ENCODE measurements at places on chromosomes 16 and 17.
A peak's percentile ranks its signal among the peaks of the same experiment; 100 is the strongest.

DNA sequence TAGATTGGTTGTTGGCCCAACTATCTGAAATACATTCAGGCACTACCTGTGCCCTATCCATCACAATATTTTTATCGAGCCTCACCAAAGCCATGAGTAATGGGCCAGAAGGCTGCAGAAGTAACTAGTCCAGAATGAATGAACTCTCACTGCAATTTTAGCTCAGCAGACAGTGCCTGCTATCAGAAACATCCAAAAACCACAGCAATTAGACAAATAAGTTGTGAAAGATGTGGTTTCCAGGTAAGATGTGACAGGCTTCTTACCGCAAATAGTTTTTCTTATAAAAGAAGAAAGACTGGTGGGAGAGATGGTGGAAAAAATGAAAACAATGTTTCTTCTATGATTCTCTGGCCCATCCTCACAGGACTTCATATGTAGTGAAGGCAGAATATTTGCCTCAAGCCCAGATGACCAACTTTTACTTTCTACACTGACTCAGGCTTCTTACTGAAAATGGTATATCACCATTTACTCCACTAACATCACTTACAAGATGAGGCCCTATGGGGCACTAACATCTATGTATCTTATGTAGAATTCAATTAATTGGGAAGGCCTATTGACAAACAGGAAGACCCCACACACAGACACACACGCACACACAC is 9.8 kb upstream of the RFFL start:
- DNase-seq: no peak

GRCh38 chr16:58366247-58367031 is 25.8 kb upstream of the GINS3 start:
- DNase-seq: no peak

DNA sequence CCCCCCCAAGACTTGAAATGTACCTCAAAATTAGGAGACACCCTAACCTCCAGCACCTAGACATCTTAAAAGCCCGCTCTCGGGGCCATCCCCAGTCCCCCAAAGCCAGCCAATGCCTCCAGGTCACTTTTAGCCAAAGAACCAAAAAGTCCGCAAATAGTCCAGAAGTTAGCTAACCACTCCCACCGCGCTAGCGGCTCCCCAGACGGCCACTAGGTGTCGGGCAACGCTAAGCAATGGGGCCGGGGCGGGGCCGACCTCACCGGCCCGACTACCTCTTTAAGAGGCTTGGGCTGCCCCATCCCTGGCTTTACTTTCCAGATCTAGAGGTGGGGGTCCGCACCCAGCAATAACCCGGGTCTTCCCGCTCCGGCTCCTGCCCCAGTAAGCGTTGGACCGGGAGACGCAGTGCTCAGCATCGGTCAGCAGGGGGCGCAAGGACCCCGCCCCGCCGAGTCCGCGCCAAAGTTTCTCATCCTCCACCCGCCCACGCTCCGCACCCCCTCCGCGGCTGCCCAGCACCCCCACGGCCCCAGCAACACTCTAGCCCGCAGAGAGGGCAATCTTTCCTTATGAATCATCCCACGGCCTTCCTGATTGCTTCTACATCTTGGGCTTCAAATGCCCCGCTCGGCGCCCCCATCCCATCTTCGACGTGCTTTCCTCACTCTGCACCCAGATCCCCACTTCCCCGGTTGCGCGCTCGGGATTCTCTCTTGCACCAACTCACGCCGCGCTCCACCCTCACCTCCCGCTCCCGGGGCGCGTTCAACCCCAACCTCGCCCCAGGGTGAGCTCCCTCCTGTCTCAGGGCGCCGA is 765 bp downstream of the COL1A1 start:
- DNase-seq: peak; percentile 76

GRCh38 chr16:21950782-21951521 is 2.2 kb upstream of the UQCRC2 start:
- no peak for DNase-seq

DNA sequence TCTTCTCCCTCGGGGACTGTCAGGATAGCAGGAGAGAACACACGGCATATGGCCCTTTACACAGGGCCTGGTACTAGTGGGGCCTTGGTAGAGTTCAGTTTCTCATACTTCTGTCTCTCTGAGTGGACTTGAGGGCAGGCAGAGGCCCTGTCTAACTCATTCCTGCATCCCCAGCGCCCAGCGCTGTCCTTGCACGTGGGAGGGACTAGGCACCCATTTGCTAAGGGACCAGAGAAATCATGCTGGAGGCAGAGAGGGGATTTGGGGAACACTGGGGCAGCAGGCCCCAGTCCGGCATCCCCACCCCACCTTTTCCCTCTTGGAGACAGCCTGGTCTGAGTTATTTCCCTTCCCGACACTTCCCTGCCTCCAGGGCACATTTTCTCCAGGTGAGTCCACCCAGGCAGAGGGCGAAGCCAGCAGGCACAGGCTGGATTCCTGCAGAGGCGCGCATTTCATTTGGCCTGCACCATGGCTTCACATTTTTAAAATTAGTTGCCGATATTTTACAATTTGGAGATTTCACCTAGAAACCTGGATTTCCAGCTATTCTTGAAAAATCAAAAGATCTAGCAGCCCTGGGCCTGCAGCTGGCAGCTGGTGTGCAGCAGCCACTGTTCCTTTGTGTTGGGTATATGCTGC is 9.7 kb upstream of the NKD1 start:
- DNase-seq: no peak

- DNase-seq: no peak
Observed at GRCh38 chr17:73430848-73431247, 119.0 kb upstream of the CDC42EP4 start.

- DNase-seq: no peak
Observed at GRCh38 chr16:1765826-1766225, 5.5 kb downstream of the NME3 start.

- no peak for DNase-seq
Observed at GRCh38 chr17:19341641-19342610, 20.6 kb downstream of the B9D1 start.

DNA sequence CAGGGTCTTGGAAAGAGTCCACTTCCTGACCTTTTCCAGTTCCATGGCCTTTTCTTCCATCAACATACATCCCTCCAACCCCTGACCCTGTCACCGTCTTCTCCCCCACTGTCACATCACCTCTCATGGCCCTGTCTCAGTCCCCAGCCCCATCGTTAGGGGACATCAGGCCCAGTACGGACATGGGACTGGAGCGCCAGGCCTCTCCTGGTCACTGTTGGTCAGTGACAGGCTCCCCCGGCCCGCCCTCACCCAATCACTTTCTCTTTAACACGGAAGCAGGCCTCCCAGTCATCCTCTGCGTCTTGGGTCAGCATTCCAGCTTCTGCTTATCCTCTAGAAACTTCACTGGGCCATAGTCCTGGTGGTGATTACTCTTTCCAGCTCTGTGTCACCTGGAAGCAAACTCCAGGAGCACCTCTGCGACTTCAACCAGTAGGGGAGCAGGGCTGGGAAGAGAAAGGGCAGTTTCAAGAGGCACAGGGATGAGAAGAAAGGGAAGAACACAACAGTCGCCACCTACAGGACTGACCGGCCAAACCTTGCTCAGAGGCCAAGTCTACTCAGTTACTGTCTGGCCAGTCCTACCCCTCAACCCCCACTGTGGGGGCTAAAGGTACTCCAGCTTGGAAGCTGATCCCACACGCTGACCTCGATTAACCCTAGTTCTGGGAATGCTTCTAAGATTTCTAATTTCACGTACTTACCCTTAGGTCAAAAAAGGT is 15.9 kb upstream of the ICAM2 start:
- DNase-seq: no peak

- no peak for DNase-seq
Observed at GRCh38 chr17:68197997-68198930, 49.6 kb upstream of the AMZ2 start.

DNA sequence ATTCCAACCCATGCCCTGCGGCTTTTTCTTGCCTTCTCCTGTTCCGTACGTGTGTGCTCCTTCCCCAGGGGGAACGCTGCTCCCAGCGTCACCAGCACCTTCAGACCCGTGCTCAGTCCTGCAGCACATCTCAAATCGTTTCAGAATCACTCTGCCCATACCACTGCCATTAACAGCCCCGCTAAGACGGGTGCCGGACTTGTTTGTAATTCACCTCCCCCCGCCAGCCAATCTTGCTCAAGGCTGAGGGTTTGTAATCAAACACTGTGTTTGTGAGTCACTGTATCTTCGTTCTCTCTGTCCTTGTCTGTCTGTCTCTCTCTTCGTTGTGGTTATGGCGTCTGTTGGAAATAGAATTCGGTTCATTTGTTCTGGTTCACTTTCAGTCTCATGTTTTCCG is 17.3 kb downstream of the CARD14 start:
- DNase-seq: no peak

DNA sequence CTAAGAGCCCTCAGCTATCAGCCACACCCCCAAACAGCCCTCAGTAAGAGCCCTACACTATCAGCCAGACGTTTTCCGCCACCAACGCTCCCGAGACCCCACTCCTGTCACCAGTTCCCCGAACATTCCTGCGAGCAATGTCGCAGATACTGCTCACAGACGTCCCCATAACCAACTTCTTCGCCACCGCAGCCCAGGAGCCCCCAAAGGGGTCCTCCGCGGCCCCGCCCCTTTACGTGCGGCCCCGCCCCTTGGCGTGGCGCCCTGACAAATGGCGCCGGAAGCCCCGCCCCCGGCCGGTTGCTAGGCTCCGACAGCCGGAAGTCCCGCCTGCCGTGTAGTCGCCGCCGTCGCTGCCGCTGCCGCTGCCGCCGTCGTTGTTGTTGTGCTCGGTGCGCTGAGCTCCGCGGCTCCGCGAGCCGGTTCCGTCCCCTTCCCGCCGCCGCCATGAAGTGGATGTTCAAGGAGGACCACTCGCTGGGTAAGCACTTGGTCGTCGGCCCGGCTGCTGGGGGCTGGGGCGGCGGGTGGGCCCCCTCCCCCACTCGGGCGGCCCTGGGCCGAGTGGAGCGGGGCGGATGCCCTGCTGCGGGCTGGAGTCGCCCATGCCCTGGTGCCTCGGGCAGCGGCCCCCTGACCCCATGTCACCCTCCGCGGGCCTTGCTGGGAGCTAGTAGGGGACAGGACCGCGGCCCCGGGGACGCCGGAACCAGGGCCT is at the start of gene GABARAPL2:
Gene GABARAPL2 (plus strand): TSS at position 340 of the 718 bp plus-strand sequence. CDS start 108 bp downstream, at position 448.
- peak; percentile 90 for DNase-seq

GRCh38 chr16:18959031-18959505 is 24.7 kb upstream of the TMC7 start:
- no peak for DNase-seq

DNA sequence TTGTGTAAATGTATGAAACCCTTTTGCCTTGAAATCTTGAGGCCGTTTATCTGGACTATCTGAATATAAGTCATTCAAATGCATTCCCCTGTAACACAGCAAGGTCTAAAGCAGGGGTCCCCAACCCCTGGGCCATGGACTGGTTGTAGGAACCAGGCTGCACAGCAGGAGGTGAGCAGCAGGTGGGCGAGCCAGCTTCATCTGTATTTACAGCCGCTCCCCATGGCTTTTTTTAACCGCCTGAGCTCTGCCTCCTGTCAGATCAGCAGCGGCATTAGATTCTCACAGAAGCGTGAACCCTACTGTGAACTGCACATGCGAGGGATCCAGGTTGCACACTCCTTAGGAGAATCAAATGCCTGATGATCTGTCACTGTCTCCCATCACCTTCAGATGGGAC is 24.1 kb downstream of the DNAH3 start:
- DNase-seq: no peak

GRCh38 chr17:36627101-36627500 is 25.7 kb downstream of the MRM1 start:
- no peak for DNase-seq

DNA sequence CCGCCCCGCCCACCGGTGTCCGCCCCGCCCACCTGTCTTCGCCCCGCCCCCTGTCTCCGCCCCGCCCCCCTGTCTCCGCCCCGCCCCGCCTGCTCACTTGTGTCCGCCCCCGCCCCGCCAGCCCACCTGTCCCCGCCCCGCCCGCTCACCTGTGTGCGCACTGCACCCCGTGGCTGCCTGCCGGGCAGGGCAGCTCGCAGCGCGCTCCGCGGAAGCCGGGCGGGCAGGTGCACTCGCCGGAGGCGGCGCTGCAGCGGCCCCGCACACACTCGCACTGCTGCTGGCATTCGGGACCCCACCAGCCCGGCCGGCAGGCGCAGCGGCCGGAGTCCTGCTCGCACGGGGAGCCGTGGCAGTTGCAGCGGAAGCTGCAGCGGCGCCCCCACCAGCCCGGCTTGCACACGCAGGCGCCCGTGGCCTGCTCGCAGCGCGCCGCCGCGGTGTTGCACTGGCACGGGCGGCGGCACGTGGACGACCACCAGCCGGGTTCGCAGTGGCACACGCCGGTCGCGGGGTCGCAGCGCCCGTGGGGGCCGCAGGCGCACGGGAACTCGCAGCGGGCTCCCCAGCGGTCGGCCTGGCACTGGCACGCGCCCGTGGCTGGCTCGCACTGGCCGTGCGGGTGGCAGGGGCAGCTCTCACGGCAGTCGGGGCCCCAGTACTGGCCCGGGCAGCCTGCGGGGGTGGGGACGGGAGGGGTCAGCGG is 2.1 kb downstream of the SCARF1 start:
- peak; percentile 44 for DNase-seq

- DNase-seq: no peak
Observed at GRCh38 chr16:88992351-88993165, 15.6 kb upstream of the CBFA2T3 start.

- DNase-seq: no peak
Observed at GRCh38 chr17:49546546-49547535, 28.8 kb upstream of the NXPH3 start.

- no peak for DNase-seq
Observed at GRCh38 chr17:65678546-65678945, 117.1 kb upstream of the AXIN2 start.

- no peak for DNase-seq
Observed at GRCh38 chr17:55794725-55795482, 44.1 kb downstream of the PCTP start.

- DNase-seq: no peak
Observed at GRCh38 chr16:66205287-66206231, 160.9 kb upstream of the CDH5 start.

DNA sequence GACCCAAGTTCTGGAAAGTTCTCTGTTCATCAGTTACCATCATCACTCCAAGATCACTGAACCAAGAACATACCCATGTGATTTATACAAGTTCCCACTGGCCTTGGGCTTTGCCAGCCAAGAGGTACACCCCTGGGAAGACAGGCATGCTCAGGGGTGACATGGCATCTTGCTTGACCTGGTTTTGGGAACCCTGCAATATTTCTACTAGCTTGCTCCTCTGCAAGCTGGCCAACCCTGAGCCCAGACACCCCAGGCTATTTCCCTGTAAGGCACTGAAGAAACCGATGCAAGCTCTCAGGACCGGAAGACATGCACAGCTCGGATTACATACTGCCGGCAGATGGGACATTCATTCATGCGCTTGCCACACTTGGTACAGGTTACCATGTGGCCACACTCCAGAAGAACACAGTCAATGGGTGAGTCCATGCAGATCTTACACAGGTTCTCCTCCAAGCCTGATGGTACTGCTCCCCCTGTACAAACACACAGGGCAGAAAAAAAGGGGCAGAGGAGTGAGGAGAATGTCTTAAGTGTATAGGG is 31.4 kb downstream of the LIG3 start:
- no peak for DNase-seq

All from activated T-cell treated with anti-CD3 and anti-CD28 coated beads for 48 hours (primary cell).